ENCODE measurements at places on chromosomes 7 and 10.

DNA sequence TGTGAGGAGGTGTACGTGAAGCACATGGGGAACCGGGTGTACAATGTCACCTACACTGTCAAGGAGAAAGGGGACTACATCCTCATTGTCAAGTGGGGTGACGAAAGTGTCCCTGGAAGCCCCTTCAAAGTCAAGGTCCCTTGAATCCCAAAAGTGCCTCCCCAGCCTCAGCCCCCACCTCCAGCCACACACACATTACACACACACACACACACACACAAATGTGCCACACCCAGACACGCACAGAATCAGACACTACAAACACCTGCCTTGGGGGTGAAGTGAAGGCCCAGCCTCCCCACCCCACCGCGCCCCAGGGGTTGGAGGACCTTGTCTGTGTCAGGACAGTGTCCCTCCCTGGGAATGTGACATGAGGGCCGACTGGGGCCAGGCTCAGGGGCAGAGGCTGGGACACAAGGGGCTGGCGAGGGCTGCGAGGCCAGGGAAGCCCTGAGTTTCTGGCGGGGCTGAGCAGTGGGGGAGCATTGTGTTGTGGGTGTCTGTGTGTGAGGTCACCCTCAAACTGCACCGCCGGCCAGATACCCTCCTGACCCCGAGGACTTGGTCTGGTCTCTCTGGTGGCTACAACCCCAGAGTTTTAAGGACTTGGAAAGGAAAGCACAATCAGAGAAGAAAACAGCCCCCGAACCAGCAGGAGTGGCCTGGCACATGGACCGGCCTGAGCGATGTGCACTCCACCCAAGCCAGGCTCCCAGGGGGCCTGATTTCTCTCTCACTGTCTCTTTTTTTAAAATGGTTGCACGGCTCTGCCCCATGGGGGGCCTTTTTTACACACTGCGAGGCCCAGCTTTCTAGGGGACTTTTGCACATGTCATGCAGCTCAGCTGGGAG, 4.0 kb upstream of the ATP6V1F start:
- DNase-seq: no peak

GRCh38 chr10:61643316-61643751, 19.4 kb upstream of the CABCOCO1 start:
- peak; percentile 35 for DNase-seq

GRCh38 chr7:134343796-134344195, 27.1 kb upstream of the SLC35B4 start:
- no peak for DNase-seq

GRCh38 chr7:97506728-97507127, 225.2 kb upstream of the TAC1 start:
- DNase-seq: no peak

DNA sequence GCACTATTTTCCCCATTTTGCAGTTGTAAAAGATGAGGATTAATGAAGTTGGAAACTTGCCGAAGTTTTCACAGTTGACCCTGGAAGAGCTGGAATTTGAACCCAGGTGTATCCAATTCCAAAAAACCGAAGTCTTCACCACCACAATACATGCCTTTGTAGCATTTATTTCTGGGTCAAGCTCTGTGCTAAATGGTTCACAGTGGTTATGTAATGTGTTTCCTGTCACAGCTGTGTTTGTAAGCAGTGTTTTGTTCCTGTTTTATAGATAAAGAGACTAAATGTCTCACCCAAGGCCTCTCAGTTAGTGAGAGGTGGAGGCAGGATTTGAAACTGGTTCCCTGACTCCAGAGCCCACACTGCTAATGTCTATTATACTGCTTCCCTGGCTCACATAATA, 17.6 kb downstream of the SFTPA2 start:
- no peak for DNase-seq

DNA sequence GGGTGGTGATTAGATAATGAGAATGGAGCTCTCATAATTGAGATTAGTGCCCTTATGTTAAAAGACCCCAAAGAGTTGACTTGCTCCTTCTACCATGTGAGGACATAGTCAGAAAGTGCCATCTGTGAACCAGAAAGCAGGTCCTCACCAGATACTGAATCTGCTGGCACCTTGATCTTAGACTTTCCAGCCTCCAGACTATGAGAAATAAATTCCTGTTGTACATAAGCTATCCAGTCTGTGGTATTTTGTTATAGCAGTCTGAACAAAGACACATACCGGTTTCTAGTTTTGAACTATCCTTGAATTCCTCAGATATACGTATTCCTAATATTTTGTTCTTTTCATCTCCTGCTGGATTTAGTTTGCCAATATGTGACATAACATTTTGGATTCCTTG, 228.1 kb downstream of the FZD1 start:
- DNase-seq: no peak

DNA sequence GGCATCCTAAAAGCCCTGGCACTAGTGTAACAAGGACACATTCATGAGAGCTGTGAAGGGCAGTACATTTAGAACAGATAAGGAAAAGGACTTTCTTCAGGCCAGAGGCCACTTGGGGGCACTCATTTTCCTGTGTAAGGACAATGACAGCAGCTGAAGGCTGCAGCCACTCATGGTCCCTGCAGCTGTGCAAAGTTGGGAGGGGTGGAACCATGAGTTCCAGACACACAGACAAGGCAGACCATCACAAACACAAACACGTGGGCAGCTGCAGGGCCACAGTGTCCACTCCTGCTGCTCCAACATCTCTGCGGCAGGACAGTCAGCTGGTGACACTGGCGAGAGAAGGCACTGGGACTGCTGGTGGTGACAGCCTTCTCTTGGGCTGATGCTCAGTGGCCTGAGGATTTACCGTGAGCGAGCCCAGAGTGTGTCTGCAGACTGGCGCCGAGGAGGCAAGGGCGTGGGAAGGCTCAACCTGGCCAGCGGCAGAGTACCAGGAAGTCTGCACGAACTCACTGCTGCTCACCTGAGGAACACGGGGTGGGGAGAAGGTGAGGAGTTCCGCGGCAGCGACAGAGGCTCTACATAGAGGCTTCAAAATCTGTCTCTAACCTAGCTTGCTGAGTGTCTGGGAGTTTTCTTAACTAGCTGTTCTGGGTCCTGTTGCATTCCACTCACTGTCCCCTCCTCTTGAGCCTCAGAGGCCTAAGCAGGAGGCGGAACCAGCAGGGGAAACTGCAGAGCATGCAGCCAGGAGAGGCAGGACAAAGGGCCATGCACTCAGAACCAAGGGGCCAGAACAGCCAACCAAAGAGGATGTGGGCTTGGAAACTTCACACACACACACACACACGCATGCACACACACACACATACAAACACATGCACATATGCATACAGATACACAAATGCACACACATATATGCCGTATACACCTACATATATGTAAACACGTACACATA, 76.5 kb upstream of the DDC start:
- DNase-seq: no peak

- no peak for DNase-seq
Measured at GRCh38 chr10:58513188-58514110, 777 bp downstream of the BICC1 start.

- DNase-seq: no peak
Measured at GRCh38 chr10:88138319-88138848, 275.0 kb downstream of the PTEN start.

DNA sequence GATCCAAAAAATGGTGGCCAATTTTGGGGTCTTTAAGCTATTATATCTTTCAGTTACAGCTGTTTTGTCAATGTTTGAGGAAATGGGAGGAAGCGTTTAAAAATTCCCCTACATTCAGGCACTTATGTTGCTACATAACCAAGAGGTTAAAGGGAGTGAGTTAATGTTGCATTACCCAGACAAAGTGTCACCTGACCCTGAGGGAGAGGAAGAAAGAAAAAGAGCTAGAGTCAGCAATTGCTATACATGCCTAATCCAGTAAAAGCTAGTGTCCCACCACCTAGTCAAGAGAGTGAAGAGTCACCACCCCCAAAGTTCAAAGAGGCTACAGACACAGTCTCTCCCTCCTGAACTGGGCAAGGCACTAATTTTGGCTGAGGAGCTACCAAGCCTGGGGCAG, 69.5 kb upstream of the ZNF92 start:
- DNase-seq: no peak

DNA sequence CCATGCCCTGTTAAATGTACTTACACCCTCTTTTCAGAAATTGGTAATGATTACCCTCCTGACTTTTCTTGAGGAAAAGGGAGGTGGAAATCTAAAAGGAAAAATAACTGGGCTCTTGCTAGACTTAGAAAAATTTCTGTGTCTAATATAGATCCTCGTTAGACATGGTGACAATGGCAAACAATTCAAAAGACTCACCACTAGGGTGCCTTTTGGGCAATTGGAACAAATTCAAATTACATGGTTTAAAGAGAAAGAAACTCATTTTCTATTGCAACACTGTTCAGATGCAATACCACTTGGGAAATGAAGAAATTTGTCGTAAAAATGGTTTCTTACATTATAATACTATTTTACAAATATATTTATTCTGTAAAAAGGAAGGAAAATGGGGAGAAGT, 950.1 kb downstream of the GRM8 start:
- DNase-seq: no peak

- DNase-seq: no peak
Measured at GRCh38 chr10:87659571-87660483, at the start of gene PAPSS2. Gene PAPSS2 (plus strand): TSS chr10:87659878. CDS start chr10:87659982, 104 bp downstream.

DNA sequence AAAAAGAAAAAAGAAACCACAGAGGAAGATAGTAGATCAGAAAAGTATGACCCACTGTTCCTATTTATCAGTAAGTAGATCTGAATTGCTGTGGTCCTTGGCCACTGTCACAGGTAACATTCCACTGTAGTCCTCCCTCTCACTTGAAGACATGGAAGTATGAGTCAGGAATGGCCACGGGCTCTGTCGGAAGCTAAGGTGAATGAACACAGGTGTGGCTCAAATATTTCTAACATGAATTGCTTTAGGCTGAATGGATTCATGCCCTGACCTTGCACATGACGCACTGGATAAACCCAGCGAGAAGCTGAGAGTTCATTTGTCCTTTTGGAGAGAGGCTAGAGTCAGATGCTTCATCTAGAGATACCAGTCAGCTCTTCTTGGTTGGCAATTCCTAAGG, 224.5 kb upstream of the SP8 start:
- DNase-seq: no peak

DNA sequence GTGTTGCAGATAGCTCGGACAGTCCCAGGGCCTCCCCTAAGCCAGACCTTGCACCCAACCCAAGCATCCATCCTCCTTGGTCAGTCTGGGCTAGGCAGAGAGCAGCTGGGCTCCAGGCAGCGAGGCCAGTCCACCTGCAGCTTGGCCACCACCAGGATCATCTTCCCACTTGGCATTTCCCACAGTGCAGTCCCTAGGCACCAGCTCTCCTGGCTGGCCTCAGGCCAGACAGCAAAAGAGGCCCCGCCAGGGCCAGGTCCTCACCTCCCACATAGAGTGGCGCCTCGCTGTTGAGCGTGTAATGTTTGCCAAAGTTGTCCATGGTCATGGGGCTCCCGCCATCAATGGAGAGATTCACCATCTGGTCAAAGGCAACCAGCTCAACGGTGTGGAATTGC, 171.7 kb downstream of the LCOR start:
- DNase-seq: no peak

- DNase-seq: no peak
Measured at GRCh38 chr10:5078547-5079180, 15.6 kb upstream of the AKR1C3 start.

DNA sequence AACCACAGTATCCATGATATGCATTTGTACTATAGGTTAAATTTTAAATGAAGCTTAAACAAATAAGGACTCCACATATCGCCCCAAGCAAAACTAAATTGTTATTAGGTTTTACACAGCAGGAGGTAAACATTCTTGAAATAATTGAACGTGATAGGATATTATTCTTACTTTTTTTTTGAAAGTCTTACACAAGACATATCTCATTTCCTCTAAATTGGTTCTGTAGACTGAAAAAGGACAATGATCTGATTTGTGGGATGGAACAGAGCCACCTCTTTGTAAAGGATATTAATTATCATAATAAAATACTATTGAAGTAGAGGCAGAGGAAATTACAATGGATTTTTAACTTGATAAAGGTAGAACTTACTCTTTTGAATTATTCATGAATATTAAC, 155.1 kb upstream of the SEMA3D start:
- no peak for DNase-seq

GRCh38 chr10:75334720-75335119, 66.8 kb downstream of the ZNF503 start:
- DNase-seq: peak; percentile 33

GRCh38 chr10:31143331-31143935, 111.8 kb upstream of the ZNF438 start:
- no peak for DNase-seq

- DNase-seq: no peak
Measured at GRCh38 chr7:105675934-105676371, 94.7 kb upstream of the EFCAB10 start.

GRCh38 chr7:108078211-108078673, 51.9 kb downstream of the LAMB4 start:
- DNase-seq: no peak

- DNase-seq: no peak
Measured at GRCh38 chr10:4102802-4103344, 317.9 kb upstream of the KLF6 start.

GRCh38 chr7:130921391-130922180, 187.6 kb upstream of the KLF14 start:
- DNase-seq: peak; percentile 10

GRCh38 chr7:153832160-153832559, 220.0 kb upstream of the DPP6 start:
- no peak for DNase-seq

- DNase-seq: no peak
Measured at GRCh38 chr7:18583305-18583704, 87.8 kb downstream of the HDAC9 start.

- DNase-seq: no peak
Measured at GRCh38 chr7:40843338-40843985, 708.7 kb downstream of the SUGCT start.

DNA sequence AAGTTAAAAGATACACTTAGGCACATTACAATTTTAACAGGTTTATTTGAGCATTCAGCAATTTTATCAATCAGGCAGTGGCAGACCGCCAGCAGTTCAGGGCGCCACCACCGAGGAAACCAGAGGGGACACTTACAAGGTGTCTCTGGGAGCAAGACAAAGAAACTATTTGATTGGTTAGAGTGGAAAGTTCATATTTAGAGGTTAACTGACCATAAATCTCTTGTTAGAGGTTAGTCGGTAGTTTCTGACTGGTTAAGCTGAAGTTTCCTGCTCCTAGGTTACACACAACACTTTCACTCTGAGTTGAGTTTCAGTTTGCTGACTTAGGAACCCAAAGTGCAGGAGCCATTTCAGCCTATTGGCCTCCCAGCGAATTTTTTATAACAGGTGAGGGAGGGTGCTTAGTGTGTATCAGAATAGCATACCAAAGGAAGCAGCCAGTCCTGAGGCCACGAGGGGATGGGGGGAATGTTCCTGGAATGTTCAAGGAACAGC, 10.8 kb upstream of the PVRIG start:
- DNase-seq: no peak

DNA sequence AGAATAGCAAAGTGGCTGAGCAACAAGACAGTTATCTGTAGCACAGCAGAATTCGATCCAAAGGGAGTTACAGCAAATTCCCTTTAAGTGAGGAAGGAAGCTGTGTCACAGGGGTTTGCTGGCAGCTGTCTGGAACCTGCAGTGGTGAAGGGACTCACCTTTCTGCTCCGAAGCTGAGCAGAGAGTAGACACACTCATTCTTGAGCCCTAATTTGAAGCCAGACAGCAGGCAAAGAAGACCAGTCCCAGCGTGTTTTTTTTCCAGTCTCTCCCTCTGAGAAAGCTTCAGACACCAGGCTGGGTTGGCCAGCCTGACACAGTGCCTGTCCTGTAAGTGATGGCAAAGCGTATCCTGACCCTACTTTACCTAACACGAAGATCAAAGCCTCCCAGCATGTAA, 210.7 kb downstream of the TRIL start:
- no peak for DNase-seq
